H7 (cell line): ENCODE measurements at places on chromosomes 5 and 9.

- DNase-seq, result no peak
Measured at GRCh38 chr9:105969636-105970035, 275.3 kb downstream of the TMEM38B start.

- DNase-seq, result peak; percentile 41
Measured at GRCh38 chr5:92687821-92688722, 892.9 kb downstream of the NR2F1-AS1 start.

DNA sequence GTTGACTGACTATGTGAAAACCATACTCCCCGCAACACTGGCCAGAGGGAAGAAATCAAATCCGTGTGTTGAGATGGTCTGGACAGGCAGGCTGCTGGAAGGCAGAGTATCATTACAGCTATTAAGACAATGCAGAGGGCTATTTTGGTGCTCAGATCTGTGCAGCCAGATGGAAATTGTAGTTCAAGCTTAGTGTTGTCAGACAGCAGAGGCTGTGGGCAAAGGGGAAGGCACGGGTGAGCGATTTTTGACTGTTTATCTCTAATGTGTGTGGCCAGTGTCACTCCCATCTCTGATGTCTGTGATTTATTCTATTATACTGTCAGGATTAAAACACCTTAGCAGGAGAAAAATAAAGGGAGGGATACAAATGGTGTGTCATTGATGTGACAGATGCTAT, 984.4 kb upstream of the WWC1 start:
- no peak for DNase-seq

DNA sequence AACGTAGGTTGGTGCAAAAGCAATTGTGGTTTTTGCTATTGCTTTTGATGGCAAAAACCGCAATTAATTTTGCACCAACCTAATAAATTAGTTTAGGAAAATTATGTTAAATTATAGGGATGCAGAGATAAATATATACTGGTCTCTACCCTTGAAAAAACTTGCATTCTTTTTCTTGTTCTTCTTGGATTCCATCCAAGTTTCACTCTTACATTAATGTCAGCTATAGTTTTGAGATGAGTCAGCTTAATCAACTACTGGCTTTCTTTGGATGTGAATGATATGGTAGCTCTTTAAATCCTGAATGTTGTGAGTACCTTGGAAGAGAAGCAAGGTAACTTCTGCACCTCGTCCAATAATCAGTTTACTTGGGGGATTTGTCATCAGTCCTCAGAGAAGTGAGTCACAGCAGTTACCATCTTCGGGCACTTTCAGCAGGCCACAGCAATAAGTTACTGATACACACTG, 549.0 kb upstream of the ZNF608 start:
- no peak for DNase-seq

GRCh38 chr5:119524485-119524884, 72.2 kb downstream of the HSD17B4 start:
- DNase-seq, result no peak

DNA sequence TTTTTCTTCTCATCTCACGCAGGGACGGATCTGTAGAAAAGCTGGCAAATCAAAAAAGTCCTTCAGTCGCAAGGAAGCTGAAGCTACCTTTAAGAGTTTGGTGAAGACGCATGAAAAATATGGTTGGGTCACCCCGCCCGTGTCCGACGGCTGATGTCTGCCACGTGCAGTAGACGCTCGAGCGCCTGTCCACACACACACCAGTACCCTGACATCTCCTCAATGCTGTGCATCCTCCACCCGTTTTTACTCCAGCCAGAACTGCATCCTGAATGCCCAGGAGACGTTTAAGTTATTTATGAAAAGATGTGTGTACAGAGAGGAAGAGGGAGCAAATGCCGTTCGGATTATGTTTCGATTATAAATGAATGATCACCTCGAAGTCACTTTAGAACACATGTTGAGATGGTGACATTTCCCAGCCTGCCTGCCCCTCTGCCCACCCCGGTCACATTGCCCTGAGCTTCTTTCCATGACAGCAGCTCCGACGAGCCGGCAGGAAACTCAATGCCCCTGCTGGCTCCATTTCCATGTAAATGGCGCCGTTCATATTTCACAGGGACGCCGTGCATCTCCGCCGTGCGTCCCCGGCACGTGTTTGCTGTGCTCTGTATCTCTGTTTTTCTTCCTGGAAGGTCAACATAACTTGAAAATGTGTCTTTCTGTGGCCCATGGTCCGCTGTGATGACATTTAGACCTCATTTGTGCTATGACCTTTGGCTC, 42.7 kb downstream of the UBE2QL1 start:
- peak; percentile 67 for DNase-seq

DNA sequence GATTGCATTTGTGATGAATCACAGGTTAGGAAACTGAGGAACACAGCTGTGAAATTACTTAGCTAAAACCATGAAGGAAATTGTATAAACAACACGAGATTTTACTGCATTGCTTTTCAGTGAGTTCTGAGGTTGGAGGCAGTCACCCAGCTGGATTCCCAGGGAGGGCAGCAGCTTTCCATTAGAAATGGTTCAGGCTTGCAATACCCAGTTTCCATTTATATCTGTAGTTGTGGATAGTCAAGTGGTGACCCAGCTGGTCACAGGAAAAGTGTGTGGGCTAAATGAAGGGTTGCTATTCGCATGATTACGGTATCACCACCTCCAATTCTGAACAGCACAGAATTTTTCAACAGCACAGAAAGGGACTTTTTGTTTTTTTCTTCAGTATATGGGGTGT, 34.3 kb upstream of the SPATA31D4 start:
- DNase-seq, result no peak

GRCh38 chr9:89881431-89881830, 276.6 kb downstream of the GADD45G start:
- DNase-seq, result no peak

DNA sequence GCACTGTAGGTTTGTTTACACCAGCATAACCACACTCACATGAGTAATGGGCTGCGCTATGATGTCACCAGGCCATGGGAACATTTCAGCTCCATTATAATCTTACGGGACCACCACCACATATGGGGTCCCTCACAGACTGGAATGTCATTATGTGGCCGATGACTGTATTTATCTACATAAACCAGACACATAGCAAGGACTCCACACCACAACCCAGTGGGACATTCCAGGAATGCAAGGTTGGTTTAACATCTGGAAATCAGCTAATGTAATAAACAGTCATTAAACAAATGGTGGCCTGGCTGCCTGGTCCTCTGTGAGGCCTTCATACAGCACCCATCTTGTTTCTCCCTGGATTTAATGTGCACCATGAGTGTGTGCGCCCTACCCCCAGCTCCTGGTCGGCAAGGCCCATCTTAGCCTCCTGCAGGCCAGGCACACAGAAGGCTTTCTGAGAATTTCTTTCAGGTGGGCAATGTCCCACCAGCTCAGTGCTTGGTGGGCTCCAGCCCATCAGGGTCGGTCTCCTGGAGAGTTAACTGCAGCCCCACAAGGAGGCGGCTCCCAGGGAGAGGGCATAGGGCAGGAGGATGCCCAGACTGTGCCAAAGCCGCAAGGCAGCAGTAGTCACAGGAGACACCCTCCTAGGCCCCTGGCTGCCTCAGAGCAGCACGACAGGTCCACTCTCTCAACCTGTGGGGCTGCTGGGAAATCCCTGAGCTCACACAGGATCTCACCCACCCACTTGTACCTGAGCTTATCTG, 35.9 kb upstream of the SARDH start:
- no peak for DNase-seq

GRCh38 chr5:68331192-68332079, 115.9 kb downstream of the PIK3R1 start:
- no peak for DNase-seq

DNA sequence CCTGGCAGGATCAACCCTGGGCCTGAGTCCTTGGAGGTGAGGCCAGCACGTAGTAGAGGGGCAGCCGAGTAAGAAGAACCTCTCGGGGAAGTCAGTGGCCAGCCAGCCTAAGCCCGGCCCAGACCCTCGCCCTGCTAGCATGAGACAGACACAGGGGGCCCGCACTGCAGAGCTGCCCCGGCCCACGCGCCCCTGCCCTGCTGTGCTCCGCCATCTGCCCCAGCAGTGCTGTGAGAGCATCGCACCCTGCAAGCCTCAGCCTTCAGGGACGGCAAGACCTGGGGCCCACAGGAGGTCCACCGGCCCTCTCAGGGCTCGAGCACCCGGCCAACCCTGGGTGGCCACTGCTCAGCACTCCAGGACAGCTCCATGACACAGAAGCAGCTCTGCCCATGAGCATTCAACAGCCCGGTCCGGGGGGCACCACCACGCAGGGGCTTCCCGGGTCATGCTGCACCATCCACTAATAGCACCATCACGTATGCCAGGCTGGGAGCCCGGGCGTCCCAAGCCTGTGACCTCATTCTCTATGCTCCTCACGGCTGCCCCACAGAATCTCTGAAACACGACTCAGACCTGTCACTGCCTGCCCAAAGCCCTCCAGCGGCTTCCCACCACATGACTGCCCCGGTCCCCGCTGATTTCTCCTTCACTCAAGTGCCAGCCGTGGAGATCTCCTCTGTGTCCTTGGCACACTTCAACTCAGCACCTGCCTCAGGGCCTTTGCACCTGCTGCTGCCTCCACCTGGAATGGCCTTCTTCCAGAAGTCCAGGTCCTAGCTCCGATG, 38.1 kb downstream of the ADAMTS2 start:
- no peak for DNase-seq

- DNase-seq, result no peak
Measured at GRCh38 chr5:14059810-14060209, 83.3 kb upstream of the TRIO start.

DNA sequence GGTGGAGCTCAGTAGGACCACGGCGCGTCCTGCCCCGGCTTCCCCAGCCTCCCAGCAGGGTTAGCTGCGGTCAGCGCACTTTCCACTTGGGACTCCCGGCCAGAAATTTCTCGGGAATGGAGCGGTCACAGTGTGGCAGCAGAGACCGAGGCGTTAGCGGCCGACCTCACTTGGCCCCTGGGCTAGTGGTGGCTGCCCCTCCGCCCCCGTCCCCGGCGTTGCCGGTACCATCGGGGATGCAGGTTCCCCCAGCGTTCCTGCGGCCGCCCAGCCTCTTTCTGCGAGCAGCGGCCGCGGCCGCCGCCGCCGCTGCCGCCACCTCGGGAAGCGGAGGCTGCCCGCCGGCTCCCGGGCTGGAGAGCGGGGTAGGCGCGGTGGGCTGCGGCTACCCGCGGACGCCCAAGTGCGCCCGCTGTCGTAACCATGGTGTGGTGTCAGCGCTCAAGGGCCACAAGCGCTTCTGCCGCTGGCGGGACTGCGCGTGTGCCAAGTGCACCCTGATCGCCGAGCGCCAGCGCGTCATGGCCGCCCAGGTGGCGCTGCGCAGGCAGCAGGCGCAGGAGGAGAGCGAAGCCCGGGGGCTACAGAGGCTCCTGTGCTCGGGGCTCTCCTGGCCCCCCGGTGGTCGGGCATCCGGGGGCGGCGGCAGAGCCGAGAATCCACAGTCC, 460 bp downstream of the DMRTA1 start:
- peak; percentile 78 for DNase-seq

DNA sequence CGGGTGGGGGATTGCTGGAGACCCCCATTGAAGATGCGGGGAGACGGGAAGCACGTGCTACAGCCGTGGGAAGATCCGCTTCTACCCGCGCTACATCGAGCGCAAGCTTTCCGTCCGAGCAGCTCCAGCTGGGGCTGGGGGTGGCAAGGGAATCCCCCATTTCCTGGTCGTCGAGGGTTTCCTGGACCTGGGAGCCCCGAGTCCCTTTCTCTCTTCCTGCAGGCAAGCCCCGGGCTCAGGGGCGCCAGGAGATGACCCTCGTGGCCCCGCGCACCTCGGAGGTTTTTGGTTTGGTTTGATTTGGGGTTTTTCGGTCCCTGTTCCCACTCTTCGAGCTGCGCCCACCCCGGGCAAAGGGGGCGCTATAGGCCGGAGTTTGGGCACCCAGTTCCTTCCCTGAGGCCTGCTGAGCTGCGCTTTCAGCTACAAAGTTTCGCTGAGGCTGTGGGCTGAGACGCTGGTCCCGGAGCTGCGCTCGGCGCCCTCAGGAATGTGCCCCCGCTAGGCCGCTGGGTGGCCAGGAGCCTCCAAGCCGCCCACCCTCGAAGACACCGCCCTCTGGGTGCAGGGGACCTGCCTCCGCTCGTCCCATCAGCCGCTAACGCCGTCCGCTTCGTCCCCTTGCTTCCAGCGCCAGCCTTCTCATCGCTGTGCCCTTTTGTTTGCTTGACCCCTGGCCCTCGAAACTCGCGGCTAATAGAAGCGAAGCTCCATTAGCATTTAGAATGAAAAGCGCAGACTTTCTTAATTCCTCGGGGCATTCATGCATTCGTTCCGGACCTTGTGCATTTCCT, 2.9 kb downstream of the NR4A3 start:
- peak; percentile 93 for DNase-seq

DNA sequence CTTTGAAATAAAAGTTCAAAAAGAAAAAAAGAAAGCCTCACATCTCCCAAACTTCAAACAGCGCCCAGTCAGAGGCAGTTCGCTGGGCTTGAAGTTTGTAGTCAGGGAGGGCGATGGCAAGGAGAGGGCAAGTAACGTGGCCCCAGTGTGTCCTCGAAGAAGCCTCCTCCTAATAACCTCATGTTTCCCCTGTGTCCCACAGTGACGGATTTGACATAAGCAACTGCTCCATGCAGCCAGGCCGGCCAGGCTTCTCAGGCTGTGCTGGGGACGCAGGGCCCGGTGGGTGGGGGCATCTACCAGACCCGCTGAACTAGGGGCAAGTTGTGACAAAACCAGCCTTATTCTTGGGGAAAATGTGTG, 172.2 kb downstream of the ERCC6L2 start:
- peak; percentile 73 for DNase-seq

- DNase-seq, result peak; percentile 85
Measured at GRCh38 chr5:139402561-139403158, 1.2 kb downstream of the SPATA24 start.

DNA sequence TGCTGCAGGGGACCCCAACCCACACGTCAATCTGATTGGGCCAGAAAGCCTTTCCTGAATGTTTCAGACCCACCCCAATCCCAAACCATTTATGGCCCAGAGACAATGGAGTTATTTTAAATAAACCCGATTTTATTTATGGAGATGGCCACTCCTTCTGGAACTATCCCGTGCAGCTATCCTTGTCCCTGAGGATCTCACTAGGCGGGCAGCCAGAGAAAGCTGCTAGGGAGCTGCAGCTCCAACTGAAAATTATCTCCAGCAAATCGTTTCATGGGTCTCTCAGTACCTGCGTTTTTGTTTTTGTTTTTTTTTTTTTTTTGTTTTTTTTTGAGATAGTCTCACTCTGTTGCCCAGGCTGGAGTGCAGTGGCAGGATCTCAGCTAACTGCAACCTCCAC, 23.0 kb downstream of the C1QTNF2 start:
- no peak for DNase-seq

- DNase-seq, result no peak
Measured at GRCh38 chr9:18834740-18835361, 198.2 kb downstream of the SAXO1 start.
